ENCODE measurements at places on chromosomes 1 and 21.

DNA sequence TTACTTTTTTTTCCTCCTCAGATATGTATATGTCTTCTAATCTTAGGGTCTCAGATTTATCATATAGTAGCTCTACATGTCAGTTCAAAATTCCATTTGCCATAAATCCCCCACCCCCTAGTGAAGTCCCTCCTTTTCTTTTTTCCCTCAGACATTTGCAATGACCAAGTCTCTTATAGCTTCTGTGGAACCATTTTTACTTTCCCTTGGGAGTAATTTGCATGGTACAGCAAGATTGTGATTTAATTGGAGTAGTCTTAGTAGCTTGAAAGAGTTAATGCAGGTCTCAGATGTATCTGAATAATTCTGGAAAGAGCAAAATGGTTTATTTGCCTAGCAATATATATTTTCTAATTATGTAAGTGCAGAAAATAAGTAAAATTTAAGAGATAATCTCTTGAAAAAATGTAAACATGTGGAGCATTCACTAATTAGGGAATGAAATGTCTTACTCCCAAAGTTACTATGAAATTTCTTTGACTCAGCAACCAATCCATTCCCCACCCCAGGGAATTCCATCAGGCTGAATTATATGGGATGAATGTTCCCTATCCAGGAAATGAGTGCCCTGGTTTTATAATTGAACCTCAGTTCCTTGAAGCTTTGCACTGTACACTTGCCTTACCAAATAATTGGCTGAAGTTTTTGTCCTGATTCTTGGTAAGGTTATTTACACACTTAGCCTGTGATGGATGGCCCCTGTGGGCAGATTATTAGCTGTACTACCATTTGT, 267.0 kb downstream of the DNM3 start:
- no peak for DNase-seq

- no peak for DNase-seq
Measured at GRCh38 chr1:79322511-79323027, 316.0 kb upstream of the ADGRL4 start.

DNA sequence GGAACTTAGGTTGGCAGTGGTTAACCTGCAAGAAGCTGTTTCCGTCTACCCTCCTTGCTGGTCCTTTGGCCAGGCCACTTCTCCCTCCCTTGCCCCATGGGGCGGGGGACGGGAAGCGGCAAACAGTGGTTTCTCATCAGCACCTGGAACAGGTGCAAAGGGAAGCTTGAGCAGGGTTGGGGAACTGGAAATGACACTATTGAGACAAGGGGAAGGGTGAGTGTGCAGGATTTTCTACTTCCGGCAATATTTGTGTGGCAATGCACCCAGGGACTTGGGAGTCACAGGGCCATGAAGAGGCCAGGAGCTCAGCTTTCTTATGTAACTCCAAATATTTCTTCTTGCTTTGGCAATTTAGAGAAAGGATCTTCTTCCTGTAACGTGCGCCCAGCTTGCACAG, 29.0 kb upstream of the SARS1 start:
- DNase-seq: no peak

DNA sequence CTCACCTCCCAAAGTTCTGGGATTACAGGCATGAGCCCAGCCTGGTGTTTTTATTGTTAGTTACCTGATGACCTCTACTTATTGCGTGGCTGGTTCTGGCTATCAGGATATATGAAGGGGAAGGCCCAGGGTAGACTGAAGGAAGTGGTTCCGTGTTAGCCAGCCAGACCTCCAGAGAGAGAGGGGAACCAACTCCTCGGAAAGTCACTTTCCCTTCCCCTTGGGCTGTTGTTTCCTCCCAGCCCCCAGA, 2.5 kb upstream of the RCSD1 start:
- no peak for DNase-seq

DNA sequence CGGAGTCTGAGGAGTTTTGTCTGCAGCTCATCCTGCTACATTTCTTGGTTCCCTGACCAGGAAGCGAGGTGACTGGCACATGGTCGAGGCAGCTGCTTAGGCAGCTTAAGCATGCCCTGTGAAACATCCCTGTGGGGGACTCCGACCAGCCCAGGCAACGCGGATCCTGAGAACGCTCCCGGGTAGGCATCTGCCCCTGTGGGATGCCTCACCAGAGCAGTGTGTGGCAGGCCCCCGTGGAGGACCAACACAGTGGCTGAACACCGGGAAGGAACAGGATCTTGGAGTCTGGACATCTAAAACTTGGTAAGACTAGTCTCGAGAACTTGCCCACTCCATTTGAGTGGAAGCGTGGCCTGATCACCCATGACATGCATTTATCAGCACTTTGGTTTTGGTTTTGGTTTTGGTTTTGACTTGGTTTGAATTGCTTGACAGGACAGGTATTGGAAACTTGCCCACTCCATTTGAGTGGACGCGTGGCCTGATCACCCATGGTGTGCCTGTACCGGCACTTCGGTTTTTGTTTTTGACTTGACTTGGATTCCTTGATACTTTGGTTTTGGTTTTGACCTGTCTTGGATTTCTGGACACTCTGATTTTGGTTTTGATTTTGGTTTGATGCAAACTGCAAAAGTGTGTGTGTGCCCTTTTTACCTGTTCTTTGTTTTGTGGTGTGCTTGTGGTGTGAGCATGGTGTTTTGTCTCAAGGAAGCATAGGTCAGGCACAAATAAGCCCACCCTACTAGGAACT, 12.2 kb upstream of the NEK2 start:
- DNase-seq: peak; percentile 36

DNA sequence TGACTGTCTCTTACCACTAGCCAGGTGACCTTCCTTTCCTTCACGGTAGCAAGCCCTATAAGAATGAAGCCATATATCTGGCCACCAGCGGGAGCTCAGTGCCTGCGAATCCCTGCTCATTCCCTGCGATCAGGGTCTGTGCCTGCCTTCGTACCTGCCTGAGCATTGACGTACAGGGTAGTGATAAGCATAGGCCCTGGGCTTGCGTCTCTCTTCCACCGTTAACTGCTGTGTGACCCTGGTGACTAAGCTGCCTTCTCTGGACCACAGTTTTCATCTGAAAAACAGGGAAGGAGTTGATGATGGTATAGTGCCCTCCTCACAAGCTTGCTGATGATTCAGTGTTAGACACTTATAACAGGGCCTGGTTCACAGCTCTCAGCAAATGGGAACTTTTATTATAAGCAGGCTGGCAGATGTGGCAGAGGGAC, 4.1 kb downstream of the ZC3H12A start:
- DNase-seq: peak; percentile 47

DNA sequence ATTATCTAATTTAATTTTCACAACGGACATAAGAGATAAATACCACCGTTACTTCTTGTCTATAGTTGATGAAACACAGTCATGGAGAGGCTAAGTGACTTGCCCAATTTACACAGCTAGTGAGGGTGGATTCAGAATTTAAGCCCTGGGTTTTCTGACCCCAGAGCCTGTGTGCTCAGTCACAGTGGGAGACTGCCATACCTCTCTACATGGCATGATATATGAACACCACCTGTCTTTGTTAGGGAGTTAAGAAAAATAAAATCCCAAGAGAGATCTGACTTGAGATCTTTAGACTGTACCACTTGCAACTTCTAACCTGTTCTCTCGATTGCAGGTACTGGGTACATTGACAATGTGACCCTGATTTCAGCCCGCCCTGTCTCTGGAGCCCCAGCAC, 40.3 kb downstream of the LAMC2 start:
- DNase-seq: no peak

GRCh38 chr1:112529301-112529700, 20.5 kb downstream of the WNT2B start:
- DNase-seq: no peak

DNA sequence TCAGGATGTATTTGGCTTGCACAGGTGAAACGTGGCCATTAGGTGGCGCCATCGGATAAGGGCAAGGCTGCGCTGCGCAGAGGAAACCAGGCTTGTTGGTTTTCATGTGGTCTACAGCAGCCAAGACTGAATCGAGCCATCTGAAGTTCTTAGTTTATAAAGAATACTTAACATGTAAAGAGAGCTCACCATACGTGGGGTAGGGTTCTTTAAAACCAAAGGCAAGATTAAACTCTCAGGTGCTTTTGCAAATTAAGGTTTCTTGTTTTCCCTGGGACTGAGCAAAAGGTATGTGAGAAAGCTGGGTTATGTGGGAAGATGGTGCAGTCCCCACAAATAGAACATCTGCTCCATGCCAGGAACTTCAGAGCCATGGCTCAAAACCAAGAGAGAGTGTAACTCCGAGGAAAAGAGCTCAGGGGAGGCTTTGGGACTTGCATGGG, 9.3 kb downstream of the MASP2 start:
- DNase-seq: peak; percentile 92

DNA sequence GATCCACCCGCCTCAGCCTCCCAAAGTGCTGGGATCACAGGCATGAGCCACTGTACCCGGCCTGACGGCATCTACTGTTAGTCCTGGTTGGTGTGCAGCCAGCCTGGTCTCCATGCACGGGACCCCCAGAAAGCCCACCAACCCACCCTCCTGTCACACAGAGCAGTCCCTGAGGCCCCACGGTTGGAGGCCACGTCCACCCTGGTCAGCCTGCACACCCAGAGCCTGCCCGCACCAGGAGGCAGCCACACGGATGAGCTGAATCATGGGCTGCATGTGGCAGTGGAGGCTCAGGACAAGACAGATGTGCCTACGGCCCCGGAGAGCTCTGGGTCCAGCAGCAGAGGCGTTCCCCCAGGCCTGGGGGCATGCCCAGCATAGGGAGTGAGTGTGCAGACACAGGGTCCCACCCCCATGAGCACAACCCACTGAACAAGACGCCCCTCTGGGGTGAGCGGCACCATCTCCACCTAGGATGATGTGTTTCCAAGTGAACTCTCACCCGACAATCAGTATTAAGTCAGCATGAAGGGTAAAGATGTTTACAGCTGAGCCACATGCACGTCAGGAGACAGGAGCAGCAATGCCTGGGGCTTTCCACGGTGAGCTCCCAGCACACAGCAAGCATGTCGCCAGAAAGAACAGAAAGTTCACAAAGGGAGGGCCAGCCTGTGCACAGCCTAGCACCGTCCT, 102.1 kb downstream of the WDR4 start:
- no peak for DNase-seq

DNA sequence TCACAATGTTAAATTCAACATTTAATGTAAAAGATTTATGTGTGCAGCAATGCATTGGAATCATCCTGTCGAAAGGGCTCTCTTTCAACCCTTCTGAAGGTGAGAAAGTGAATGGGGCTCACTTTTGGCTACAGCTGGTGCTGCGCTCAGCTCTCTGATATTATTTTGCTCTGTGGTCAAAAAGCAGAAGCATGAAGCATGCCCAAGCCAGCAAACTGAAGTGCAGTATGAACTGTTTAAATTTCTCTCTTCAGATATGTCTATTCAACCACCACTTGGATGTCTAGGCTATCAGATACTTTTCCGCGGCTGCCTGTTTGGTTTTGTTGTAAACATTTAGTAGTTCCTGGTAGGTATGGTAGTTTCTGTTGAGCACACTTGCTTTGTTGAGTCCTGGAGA, 216.9 kb upstream of the TMPRSS15 start:
- DNase-seq: no peak

GRCh38 chr1:192730198-192730597, 78.6 kb upstream of the RGS2 start:
- DNase-seq: no peak

DNA sequence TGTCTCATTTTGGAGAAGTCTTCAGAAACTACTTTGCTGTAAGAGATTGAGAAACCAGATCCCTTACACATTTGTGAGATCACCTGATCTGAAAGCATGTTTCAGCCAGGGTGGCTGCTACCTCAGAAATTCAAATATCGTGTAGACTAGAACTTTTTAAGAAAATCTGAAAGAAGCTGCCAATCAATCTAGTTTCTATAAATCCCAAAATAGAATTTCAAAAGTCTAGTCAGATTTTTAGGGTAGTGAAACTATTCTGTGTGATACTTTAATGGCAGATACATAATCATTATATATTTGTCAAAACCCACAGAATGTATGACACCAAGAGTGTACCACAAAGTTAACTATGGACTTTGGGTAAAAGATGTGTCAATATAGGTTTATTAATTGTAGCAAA, 79.9 kb upstream of the PLPPR5 start:
- no peak for DNase-seq

DNA sequence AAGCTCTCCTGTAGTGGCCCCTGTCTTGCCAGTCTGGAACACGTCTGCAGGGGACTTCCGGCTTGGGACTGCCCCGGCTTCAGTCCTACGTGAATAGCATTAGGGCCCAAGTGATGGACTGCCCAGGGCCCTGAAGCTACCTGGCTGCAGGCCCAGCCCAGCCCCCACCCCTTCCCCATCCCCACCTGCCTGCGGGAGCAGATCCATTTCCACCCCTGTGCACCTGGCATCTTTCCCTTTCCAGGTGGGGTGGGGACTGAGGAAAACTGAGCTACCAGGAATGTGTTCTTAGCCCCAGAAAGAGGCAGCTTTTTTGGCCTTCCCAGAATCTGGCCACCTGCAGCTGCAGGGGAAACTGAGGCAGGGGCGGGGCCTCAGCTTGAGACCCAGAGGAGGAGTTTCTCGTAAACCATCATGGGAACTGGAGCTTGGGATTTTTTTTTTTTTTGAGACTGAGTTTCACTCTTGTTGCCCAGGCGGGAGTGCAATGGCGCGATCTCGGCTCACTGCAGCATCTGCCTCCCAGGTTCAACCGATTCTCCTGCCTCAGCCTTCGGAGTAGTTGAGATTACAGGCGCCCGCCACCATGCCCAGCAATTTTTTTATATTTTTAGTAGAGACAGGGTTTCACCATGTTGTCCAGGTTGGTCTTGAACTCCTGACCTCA, 3.2 kb downstream of the EDN2 start:
- DNase-seq: no peak

- DNase-seq: no peak
Measured at GRCh38 chr1:119367432-119368124, 1.0 kb upstream of the HAO2 start.

- DNase-seq: no peak
Measured at GRCh38 chr1:100713626-100714025, 5.9 kb upstream of the VCAM1 start.

GRCh38 chr1:23614032-23614660, 54.8 kb upstream of the ID3 start:
- DNase-seq: no peak

- DNase-seq: no peak
Measured at GRCh38 chr1:108119500-108119899, 80.6 kb downstream of the SLC25A24 start.

DNA sequence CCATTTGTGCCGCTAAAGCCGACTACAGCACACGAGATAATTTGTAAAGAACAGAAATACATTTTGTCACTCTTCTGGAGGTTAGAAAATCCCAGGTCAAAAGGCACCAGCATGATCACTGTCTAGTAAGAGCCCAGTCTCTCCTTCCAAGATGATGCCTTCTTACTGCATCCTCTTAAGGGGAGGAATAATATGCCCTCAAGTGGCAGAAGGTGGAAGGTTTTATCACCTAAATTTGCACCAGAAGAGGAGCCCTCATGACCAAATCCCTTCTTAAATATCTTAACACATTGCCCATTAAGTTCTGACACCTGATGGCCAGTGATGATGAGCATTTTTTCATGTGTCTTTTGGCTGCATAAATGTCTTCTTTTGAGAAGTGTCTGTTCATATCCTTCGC, 326.7 kb upstream of the RGS18 start:
- no peak for DNase-seq

GRCh38 chr1:172451002-172451443, 7.2 kb upstream of the PIGC start:
- peak; percentile 25 for DNase-seq

Data from activated naive CD4-positive, alpha-beta T cell treated with anti-CD3 and anti-CD28 coated beads, Interleukin-2, amount 10 ng/mL, durations not matched to agents 7 days and 5 days (primary cell).